ENCODE measurements at places on chromosomes 2 and 18.

GRCh38 chr18:33282709-33283333, 157.7 kb downstream of the CCDC178 start:
- DNase-seq, result no peak

DNA sequence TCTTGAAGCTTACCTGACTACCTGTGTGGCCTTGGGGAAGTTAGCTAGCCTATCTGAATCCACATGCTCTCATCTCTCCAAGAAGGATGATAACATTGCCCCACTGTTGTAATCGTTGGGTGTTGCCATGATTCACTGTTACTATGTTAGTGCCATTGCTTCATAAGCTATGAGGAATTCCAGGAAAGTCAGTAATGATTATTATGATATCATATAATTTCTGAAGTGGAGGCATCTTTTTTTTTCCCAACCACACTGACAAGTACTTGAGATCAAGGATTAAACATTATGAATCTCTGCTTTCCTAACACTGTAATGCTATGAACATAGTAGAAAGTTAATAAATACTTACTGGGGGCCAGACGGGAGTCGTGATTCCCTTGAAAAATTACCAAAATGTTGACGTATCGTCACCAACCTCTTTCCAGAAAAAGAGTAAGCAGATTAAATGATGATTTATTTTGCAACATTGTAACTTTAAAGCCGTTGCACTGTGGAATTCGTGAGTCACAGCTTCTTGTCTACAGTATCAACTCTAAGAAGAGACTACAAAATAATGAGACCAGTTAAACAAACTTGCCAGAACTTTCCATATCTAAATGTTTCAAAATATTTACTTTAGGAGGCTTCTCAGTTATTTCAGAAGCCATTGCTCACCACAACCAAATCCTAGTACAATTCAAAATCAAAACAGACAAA, 459.9 kb downstream of the PIK3C3 start:
- no peak for DNase-seq

DNA sequence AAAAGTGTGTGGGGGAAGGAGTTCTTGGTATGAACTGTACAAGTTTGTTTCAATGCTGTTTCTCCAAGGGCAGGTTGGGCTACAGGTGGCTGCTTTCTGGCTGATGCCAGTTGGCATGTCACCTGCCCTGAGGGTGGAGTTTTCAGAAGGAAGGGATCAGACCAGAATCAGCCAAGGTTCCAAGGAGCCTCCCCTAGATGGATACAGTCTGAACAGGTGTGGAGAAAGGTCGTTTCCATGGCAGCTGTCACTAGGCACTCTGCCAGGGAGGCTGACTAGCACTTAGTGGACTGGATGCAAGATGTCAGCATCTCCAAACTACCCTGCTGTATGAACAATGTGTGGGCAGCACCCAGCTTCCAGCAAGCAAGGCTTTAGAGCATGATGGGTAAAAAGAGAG, 444.4 kb upstream of the HNRNPA3 start:
- no peak for DNase-seq

GRCh38 chr2:19993731-19994130, 3.8 kb upstream of the WDR35 start:
- DNase-seq, result no peak

- DNase-seq, result no peak
Observed at GRCh38 chr2:28496781-28497180, 921 bp downstream of the PLB1 start.

GRCh38 chr2:41061356-41061755, 609.5 kb upstream of the SLC8A1 start:
- no peak for DNase-seq

DNA sequence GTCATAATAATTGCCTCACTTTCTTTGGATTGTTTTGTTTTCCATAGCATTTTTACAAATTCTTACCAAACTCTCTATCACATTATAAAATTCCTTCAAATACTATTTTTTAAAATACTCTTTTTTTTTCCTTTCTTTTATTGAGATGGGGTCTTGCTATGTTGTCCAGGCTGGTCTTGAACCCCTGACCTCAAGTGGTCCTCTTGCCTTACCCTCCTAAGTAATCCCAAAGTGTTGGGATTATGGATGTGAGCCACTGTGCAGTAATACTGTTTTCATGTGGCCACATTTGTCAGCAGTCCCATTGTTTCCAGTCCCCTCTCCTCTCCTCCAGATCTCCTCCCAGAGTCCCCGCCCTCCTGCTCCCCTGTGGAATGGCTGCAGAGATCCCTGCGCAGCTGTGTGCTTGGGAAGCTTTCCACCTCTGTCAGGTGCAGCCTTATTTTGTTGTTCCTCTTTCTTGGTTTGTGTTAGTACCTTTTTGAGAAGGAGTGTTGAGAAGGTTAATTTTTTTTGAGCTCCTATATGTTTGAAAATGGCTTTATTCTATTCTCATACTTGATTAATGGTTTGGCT, 227.3 kb downstream of the LOXHD1 start:
- DNase-seq, result no peak

- DNase-seq, result no peak
Observed at GRCh38 chr2:176496761-176497160, 227.5 kb downstream of the MTX2 start.

DNA sequence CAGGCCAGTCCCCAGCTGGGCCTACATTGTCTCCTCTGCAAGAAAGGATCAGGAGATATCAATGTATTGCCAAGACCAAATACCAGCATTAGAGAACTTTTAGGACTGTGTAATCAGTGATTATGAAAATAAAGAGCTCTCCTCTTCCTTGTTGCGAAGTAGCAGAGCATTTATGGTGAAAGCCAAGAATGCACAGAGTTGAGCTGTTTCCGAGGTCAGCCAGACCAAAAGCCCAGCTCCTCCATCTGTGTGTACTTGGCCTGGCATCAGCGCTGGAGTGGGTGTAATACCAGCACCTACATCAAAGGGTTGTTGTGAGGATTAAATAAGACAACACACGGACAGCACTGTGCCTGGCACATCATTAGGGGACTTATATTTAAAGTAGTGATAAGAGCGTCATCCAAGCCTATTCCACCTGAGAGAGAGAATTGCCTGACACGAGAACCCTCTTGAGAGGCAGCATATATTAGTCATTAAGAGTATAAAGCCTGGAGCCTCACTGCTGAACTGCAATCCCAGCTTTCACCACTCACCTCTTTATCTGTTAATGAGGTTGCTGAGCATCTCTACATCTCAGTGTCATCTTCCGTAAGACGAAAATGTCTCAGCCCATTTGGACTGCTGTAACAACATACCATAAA, 7.4 kb upstream of the SLC16A14 start:
- no peak for DNase-seq

DNA sequence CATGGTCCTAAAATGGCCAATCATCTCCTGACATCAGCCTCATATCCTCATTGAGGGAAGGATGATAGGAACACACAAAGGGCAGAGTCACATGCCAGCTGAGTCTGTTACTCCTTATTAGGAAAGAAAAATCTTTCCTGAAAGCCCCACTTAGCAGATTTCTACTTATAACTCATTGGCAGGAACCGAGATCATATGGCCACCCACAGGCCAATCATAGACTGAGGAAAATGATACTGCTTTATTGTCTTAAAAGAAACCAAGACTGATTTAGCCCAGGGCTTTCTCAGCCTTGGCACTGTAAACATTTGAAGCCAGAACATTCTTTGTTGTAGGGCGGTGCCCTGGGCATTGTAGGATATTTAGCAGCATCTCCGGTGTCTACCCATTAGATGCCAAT, 18.7 kb downstream of the GKN2 start:
- no peak for DNase-seq

DNA sequence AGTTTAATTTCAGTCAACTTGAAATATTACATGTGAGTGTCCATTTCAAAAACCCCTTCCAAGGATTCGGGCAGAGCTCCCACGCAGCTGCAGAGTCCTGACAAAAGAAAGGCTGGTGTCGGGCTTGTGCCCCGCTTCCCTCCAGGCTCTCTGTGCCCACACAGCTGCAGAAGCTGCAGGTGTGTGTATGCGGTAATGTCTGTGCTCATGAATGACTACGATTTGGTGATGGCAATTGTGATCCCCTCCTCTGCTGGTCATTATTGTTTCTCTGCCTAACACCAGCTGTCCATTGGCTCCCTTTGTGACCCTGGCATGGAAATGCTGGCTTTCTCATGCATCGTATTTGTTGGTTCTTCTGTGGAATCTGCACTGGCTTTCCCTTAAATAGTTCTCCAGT, 224.8 kb downstream of the NUP35 start:
- DNase-seq, result no peak

GRCh38 chr2:54830546-54830945, 107.1 kb downstream of the EML6 start:
- DNase-seq, result no peak

GRCh38 chr2:42848726-42849290, 56.4 kb upstream of the HAAO start:
- no peak for DNase-seq

GRCh38 chr18:4603955-4604354, 148.8 kb upstream of the DLGAP1 start:
- DNase-seq, result no peak

- DNase-seq, result no peak
Observed at GRCh38 chr18:63405986-63406385, 16.3 kb downstream of the VPS4B start.

DNA sequence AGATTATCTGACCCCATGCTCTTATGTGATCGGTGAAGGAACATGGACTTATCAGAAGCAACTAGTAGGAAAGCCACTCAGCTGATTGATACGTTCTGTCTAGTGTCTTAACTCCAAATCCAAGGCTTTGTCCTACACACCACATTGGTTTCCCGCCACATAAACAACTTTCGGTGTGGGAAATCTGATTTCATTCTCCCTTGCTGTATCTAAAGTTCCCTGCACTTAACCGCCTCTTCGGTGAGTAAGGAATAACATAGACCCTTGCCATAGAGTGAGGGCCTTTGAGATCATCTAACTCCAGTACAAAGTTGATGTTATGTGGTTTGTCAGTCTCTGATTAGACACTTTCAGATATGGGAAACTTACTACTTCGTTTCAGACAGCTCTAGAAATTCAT, 538.2 kb upstream of the TNP1 start:
- DNase-seq, result no peak

DNA sequence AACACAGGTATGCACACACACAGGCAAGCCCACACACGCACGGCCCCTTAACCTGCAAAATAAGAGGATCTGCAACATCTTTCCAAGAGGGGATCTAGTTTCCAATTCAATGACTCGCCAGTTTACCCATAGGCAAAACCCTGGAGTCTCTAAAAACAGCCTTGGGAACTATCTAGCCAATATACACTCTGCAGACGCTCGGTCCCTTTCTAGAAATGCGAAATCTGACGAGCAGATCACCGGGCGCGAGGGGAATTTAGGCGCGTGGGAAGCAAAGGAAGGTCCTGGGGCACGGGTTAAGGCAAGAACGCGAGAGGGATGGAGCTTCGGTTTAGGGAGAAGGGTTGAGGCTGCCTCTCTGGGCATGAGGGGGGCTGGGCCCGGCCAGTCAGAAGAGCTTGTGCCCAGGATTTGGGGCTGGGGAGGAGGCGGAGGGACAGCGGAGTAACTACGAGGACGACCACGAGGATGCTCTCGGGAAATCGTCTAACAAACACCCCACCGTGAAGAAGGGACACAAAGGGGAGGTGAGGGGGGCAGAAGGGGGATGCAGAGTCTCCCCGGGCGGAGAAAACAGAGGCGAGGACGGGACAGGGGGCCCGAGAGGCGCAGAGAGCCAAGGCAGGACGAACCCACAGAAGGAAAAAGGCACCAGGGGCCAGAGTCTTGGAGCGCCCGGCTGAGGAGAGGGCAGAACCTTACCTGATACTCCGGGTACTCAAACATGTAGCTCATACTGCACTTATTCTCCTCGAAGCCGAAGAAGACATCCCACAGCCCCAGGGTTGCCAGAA, 542 bp downstream of the PGAP1 start:
- peak; percentile 6 for DNase-seq

GRCh38 chr2:63875131-63875527, 33.4 kb downstream of the UGP2 start:
- DNase-seq, result no peak

- no peak for DNase-seq
Observed at GRCh38 chr2:227617316-227618230, at the start of gene SCYGR4. Gene SCYGR4, plus strand, starts transcription at chr2:227617498. Its CDS starts 0 bp downstream, at chr2:227617498.

DNA sequence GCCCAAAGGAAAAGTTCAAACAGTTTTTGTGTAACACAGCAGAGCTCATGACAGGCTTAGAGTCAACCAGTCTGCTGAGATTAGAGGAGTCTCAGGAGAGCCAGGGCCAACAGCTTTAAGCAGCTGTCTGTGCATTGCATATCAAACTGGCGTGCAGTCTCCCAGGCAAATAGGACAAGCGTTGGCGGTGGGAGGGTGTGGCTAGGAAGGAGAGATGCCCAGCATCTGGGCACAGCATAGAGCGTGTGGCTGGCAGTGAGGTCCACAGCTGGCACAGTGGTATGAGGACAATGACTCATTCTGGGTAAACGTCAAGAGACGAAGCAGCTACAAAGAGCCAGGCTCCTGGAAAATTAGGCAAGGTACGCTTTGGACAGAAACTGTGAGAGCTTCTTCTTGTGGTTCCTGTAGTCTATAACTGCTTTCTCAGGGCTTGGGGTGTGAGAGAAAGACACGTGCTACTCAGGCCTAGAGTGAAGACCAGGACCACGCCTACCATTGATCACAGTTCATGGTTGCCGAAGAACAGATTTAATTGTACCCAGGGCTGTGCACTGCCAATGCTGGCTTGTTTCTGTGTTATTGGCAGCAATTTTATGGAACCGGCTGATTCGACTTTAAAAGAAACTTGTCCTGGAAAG, 14.8 kb downstream of the ZAP70 start:
- peak; percentile 59 for DNase-seq

GRCh38 chr18:35864916-35865315, 107.6 kb upstream of the RMP24 start:
- no peak for DNase-seq

GRCh38 chr2:15298770-15299169, 262.4 kb downstream of the NBAS start:
- DNase-seq, result no peak

GRCh38 chr18:77762642-77763041, 513.0 kb downstream of the GALR1 start:
- DNase-seq, result no peak

DNA sequence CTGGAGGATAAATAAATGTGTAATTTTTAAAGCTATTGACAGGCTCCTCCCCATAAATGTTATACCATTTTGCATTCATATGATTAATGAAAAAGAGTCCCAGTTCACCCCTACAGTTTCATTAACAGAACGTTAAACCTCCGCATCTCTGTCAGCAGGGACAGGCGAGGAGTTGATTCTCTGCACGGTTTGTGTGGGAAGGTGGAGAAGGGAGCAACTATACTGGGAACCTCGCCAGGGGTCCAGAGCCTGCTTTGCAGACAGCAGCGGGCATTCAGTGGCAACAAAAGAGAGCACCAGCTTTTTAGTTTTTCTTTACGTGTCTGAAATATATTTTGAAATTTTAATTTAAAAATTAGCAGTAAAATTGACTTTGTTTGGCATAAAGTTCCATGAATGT, 101.4 kb downstream of the FARSB start:
- DNase-seq, result no peak

GRCh38 chr2:52107124-52107523, 1075.2 kb upstream of the NRXN1 start:
- no peak for DNase-seq

All from CD8-positive, alpha-beta T cell (primary cell).